ENCODE measurements at places on chromosomes 3 and 15. TPM values are rescaled to one million over a fixed set of nuclear protein-coding genes. Genes with fewer than 3 reads are reported as not detected.

Gene MST1R
- total RNA-seq = 6.5 TPM

Gene CSPG5
- total RNA-seq = 0.28 TPM

DNA sequence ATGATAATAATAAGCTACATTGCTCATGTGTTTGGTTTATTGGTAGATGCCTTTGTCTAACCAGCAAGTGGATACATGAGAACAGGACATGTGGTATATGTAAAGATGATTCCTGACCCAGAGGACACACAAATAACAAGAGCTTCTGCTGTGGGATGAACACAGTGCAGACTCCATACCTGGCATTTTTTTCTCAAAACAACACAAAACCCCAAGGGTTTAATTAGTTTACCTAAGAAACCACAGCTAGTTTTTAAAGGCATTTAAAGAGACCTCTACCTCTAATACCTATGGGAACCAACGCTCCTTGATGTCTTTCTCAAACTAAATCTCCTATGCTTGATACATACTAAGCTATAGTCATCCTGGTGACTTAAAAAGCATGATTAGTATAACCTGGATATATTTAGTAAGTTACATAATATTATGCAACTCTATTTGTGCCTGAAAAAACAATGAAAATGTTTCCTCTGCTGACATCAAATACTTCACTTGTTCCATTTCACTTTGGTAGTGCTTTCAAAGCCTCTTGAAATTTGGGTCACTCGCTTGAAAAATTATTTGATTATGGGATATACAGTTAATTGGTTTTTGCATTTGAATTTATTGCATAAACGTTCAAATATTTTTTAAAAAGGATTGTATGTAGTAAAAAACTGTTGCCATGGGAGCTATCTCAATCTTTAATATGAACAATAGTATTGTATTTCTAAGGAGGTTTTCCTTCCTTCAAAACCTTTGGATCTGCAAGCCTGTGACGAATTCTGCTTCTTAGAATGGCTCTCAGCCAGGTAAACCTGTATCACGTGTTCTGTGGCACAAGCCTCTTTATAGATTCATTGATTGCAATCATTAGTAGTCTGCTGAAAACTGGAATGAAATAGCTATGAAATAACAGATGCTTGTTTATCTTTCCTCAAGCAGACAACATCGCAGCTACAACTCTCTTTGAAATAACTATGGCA, 233.0 kb upstream of the KCNMB2 start:
- H3K36me3 ChIP-seq = no peaks in the 10 kb centered on the region
- no peak for DNase-seq
- no peak overlapping the region for H3K4me3 ChIP-seq
- no peaks in the 10 kb centered on the region for H3K27me3 ChIP-seq

- H3K27ac ChIP-seq = no peak overlapping the region
- peaks cover 10% of the 10 kb centered on the region for H3K4me1 ChIP-seq
- no peak for DNase-seq
These were observed 17.6 kb downstream of the FOXP1 start for GRCh38 chr3:71565976-71566375.

DNA sequence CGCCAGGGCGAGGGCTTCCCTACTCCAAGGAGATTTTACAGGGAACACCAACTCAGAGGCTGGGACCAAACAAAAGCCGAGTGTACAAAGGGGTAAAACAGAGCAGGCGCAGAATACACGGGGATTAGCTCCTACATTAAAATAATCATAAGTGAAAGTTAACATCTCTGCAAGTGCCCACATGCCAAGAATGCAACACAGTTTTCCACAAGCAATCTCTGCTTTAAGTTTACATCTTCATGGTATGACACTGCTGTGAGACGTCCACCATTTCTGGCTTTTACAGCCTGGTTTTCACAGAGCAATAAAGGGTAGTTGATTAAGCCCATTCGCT, 500 bp upstream of the VGLL3 start:
- H3K4me1 ChIP-seq = no peaks in the 10 kb centered on the region
- H3K4me3 ChIP-seq = peak overlapping the region; percentile 75
- no peak for DNase-seq
- H3K27ac ChIP-seq = peak overlapping the region; percentile 90
- no peaks in the 10 kb centered on the region for H3K36me3 ChIP-seq
- H3K27me3 ChIP-seq = no peaks in the 10 kb centered on the region

DNA sequence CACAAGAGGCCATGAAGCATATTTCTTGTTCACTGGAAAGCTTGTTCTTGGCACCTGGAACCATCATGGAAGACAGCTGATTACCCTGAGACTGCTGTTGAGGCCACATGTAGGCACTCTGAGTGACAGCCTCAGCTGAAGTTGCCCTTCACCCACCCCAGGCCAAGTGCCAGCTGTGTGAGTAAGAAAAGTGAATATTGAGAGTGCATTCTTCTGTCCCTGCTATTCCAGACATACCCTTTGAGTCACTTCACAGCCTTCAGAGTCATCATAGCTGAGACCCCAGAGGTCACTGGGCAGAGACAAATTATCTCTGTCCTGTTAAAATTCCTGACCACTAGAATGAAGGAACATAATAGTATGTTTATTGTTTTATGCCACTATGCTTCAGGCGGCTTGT, 79.6 kb downstream of the NFKBIZ start:
- no peaks in the 10 kb centered on the region for H3K36me3 ChIP-seq
- DNase-seq = no peak
- H3K4me1 ChIP-seq = peaks cover 4% of the 10 kb centered on the region
- no peak overlapping the region for H3K4me3 ChIP-seq
- H3K27ac ChIP-seq = no peak overlapping the region
- H3K27me3 ChIP-seq = no peaks in the 10 kb centered on the region

- peaks cover 26% of the 10 kb centered on the region for H3K4me1 ChIP-seq
- H3K4me3 ChIP-seq = no peak overlapping the region
- H3K27ac ChIP-seq = no peak overlapping the region
- no peaks in the 10 kb centered on the region for H3K27me3 ChIP-seq
- no peak for DNase-seq
These were observed 65.5 kb downstream of the MEF2A start for GRCh38 chr15:99631255-99631654.

DNA sequence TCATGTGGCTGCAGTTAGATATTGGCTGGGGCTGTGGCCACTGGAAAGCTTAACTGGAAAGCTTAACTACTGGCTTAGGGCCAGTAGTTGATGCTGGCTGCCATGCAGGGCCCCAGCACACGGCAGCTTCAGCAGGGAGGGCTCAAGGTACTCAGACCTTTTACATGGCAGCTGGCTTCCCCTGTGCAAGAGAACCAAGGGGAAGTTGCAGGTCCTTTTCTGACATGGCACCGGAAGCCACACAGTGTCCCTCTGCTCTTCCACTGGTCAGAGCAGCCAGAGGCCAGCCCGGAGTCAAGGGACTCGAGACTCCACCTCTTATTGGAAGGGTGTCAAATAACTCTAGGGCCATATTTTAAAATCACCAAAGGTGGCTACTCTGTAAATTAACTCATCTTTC, 24.5 kb downstream of the CCR9 start:
- H3K4me1 ChIP-seq = no peaks in the 10 kb centered on the region
- H3K27ac ChIP-seq = no peak overlapping the region
- H3K27me3 ChIP-seq = no peaks in the 10 kb centered on the region
- H3K36me3 ChIP-seq = no peaks in the 10 kb centered on the region

- H3K36me3 ChIP-seq = no peaks in the 10 kb centered on the region
- DNase-seq = no peak
- no peak overlapping the region for H3K27ac ChIP-seq
- H3K4me3 ChIP-seq = no peak overlapping the region
These were observed 105.1 kb upstream of the SLCO2A1 start for GRCh38 chr3:134134698-134135415.

- no peak overlapping the region for H3K4me3 ChIP-seq
- H3K27ac ChIP-seq = no peak overlapping the region
- H3K4me1 ChIP-seq = no peaks in the 10 kb centered on the region
- H3K27me3 ChIP-seq = no peaks in the 10 kb centered on the region
These were observed 40.4 kb downstream of the BHLHE40 start for GRCh38 chr3:5019411-5020241.

GRCh38 chr3:114356066-114356465, 62.2 kb downstream of the TIGIT start:
- no peak overlapping the region for H3K4me3 ChIP-seq
- no peaks in the 10 kb centered on the region for H3K27me3 ChIP-seq
- H3K4me1 ChIP-seq = peaks cover 3% of the 10 kb centered on the region

DNA sequence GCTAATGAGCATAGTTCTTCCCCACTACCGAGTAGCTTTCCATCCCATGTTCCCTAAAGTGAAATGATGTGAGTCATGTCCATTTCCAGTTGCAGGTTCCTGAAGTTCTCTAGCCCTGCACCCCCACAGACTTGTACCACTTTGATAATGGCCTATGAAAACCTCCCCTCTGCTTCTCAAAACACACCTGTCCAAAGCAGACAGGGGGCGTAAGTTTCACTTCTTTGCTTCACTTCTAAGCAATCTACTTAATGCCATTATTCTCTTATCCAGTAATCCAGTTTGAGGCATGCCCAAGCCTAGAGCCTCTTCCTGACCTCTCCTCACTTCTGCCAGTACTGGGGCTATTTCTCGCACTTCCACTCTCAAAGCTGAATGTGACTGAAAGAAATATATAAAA, 305.1 kb downstream of the IGSF11 start:
- H3K27ac ChIP-seq = no peak overlapping the region
- no peaks in the 10 kb centered on the region for H3K4me1 ChIP-seq
- H3K4me3 ChIP-seq = no peak overlapping the region
- H3K27me3 ChIP-seq = no peaks in the 10 kb centered on the region

DNA sequence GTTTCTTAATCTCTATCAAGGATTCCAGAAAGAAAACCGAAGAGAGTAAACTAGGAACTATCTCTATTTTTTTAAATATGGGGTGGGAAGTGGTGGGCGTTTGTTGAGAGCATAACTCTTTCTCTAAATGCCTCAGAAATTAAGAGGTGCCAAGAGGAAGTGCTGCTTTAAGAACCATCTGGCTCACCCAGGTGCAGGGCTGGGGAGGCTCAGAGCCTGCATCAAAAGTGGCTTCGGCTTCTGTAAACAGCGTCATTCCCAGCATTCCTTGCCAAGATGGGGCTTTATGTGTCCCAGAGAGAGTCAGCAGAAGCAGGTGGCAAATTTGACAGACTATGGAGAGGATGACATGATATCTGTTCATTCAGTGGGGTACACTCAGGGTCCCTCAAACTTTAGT, 123.3 kb upstream of the BFSP2 start:
- H3K27ac ChIP-seq = no peak overlapping the region
- no peak for DNase-seq
- no peak overlapping the region for H3K4me3 ChIP-seq

DNA sequence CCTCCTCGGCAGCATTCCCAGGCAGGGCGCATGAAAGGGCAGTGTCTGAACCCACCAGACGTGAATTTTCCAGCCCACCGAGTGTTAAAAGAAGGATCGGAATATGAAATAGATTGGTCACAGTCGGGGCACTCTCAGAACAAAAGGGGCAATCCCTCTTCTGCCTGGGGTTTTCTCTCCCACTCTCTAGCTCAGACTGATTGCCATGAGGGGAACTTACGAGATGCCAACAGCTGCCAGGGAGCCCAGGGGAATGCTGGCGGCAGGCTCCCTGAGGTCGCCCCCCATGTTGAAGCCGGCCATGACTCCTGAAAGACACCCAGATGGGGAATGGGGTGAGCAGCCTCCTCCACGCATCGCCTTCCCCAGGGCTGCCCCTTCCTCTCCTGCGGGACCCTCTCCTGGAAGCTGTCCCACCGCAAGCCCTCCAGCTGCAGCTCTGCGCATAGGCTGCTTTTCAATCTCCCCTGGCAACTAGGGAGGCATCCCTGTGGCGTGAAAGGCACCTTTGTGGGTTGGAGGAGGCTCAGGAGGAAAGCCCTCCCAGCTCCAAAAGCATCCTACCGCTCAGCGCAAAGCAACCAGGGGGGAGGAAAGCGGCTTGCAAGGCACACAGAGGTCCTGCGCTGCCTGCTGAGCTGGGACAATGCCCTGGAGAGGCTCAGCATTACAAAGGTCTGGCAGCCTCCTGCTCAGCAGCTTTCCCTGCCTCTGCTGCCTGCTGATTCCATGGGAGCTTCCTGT, 64.8 kb upstream of the HEG1 start:
- no peak for DNase-seq
- H3K4me3 ChIP-seq = no peak overlapping the region
- H3K36me3 ChIP-seq = no peaks in the 10 kb centered on the region
- H3K4me1 ChIP-seq = no peaks in the 10 kb centered on the region
